ACHN (cell line): ENCODE measurements at places on chromosomes 6 and 20.

GRCh38 chr6:152634773-152635172, 2.4 kb downstream of the SYNE1 start:
- DNase-seq, result no peak

- no peak for DNase-seq
Observed at GRCh38 chr6:52394251-52394666, 25.9 kb upstream of the EFHC1 start.

- DNase-seq, result no peak
Observed at GRCh38 chr6:72551470-72551869, 70.4 kb upstream of the KCNQ5 start.

- peak; percentile 18 for DNase-seq
Observed at GRCh38 chr6:74409447-74409846, 713.4 kb downstream of the CD109 start.

DNA sequence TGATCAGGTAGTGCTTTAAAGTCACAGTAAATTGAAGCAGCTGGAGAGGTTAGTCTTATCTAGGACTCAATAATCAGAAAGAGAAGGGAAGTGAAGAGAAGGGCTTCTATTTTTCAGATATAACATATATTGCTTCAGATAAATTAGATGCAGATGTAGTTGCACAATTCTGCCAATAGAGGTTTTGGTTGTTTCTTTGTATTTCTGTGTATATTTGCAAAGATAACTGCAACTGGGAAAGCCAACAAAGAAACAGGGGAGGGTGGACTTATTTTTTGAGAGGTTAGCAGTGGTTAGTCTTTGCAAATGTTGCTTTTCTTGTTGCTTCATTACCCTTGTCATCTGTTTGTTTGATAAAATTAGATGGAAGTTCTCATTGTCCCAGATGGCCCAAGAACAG, 106.6 kb downstream of the ADGRG6 start:
- DNase-seq, result no peak

DNA sequence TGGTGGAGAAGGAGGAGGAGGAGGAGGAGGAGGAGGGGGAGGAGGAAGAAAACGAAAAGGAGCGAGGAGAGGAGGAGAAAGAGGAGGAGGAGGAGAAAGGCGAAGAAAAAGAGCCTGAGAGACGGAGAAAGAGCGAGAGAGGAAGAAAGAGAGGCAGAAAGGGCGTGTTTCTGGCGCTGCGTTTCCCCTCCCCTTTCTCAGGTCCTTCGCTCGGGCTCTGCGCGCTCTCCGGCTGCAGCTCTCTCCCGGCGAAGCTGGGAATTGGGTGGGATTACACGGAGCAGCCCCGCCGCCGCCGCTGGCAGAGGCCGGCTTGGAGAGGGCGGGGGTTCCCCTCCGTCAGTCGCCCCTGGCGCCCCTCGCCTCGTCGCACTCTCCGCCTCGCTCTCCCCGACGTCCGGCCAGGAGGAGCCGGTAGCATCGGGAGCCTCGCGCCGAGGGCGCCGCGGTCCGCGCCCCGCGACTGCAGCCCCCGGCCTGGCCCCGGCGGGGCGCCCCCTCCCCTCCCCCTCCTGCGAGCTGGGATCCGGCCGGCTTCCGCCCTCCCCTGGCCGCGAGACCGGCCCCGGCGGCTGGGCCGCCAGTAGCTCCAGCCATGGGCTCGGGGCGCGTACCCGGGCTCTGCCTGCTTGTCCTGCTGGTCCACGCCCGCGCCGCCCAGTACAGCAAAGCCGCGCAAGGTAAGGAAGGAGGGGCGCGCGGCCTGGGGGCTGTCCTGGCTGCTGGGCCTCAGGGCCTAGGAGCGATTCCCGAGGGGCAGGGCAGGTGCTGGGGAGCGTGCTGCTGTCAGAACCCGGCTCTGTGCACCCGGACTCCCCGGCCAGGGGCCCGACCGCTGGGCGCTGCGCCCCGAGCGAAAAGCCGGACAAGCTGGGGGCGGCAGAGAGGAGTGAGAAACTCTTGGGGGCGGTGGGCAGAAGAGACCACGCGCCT, at the start of gene SCUBE3:
Gene SCUBE3 (plus strand): TSS at position 133 of the 933 bp plus-strand sequence. CDS start 463 bp downstream, at position 596.
- DNase-seq, result peak; percentile 13

GRCh38 chr6:159762681-159763293, 942 bp downstream of the ACAT2 start:
- DNase-seq, result peak; percentile 10

DNA sequence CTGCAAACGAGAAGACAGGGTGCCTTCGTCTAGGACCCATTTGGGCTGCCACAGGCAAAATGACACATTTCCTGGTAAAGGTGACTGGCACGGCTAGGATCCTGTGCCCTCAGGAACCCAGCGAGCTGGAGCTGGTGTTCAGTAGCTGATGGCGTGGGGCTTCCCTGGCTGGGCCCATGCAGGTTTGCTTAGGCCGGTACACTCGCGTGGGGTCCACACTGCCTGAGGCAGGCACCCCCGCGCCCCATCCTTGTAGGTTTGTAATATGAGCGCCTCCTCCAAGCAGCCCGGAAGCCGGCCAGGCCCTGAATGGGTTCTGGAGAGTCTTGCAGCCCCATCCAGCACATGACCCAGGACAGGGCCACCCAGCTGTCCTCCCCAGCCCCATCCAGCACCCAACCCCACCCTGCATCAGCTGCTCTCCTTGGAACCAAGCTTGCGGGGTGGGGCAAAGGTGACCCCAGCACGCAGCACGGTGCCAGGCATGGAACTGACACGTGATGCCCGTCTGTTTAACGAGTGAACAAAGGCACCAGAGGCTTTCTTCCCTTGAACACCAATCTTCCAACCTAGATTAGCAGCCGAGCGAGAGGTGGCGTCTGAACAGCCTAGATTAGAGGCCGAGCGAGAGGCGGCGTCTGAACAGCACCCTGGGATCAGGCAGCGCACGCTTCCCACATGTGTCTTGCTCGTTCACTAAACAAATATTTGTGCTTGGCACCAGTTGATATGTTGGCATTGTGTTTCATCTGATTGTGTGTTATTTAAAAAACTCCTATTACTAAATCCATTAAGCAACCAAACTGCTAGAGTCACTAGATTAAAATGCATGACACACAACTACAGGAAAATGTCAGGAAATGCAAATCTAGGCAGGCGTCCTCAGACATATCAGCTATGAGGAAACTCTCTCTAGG, 112.1 kb downstream of the DLL1 start:
- DNase-seq, result no peak

DNA sequence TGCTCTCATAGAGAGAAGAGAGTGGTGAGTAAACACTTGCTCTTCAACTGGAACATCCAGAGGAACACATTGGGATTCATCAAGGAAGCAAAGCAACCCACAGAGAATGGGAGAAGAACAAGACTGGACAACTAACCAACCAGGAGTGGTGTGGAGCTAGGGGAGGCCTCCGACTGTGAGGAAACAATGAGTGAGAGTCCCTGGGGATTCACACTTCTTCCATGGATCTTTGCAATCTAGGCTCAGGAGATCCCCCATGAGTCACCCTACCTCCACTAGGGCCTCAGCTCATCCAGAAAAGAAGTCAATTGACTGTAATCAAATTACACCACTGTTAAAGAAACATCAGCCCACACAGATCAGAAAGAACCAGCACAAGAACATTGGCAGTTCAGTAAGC, 42.3 kb upstream of the CLVS2 start:
- DNase-seq, result no peak

- DNase-seq, result peak; percentile 52
Observed at GRCh38 chr20:64101731-64102621, 5.4 kb downstream of the NPBWR2 start.

GRCh38 chr6:5125152-5126006, 40.2 kb downstream of the PPP1R3G start:
- peak; percentile 80 for DNase-seq
